ENCODE measurements at places on chromosomes 12 and 14.

GRCh38 chr12:4353785-4354208 is 25.7 kb downstream of the FGF23 start:
- peak; percentile 30 for DNase-seq

- no peak for DNase-seq
These were observed 28.7 kb downstream of the NELL2 start for GRCh38 chr12:44847403-44847802.

- DNase-seq = no peak
These were observed 23.7 kb upstream of the EDDM3A start for GRCh38 chr14:20722016-20722415.

- no peak for DNase-seq
These were observed 39.5 kb upstream of the LRRK2 start for GRCh38 chr12:40185303-40185693.

DNA sequence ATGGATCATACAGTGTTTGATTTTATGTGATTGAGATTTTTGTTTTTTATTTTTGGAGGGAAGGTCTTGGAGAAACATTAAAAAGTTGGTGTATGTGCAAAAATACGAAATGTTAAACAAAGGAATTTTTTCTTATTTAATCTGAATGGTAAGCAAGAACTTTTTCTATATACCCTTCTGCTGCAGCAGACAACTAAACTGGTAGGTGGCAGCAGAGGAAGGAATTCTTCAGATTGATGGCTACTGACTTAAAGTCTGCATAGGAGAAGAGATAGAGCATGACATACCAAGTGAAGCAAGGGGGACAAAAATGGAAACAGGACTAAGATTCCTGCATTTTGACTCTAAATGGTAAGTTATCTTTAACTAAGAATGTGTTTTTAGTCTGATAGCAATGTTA is 42.0 kb upstream of the A2ML1 start:
- no peak for DNase-seq

GRCh38 chr14:74917646-74918081 is 5.4 kb downstream of the RPS6KL1 start:
- DNase-seq = no peak

- no peak for DNase-seq
These were observed 26.1 kb upstream of the PLEKHG7 start for GRCh38 chr12:92676710-92677109.

DNA sequence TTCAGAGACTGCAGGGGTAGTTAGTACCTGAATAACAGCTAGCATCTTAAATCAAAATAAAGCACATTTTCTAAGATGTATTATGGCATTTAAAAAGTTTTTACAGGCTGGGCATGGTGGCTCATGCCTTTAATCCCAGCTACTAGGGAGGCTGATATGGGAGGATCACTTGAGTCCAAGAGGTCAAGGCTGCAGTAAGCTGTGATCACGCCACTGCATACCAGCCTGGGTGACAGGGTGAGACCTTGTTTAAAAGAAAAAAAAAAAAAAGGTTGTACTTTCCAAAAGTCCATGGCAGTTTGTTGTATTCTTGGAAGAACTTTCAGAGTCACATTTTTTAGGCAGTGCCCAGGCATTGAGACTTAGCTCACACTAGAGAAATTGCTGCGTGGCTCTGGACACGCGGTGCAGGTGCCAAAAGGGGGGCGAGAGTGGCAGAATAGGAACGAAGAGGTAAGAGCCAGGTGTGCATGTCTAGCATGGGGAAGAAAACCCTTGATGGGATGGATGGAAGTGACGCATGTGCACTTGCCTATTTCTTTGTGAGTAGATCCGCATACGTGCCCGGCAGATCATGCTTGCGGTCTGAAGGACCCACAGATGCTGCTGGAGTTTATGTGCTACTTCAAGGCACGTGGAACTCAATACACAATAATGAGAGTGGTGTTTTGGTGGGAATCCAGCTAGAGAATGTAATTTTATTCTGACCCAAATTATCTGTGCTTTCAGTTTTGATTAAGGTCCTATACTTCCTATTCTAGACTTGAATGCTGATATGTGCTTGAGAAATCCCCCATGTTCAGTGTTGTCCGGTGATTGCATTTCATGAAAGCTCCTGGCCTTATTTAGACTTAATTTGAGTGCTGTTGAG is 11.9 kb downstream of the ANKRD13A start:
- DNase-seq = no peak

GRCh38 chr14:42513837-42514236 is 907.2 kb downstream of the LRFN5 start:
- no peak for DNase-seq

All from CD4-positive, alpha-beta T cell treated with Interleukin-6 at 100 ng/mL for 8 hours (primary cell).